ENCODE measurements at places on chromosomes 3 and 15.
A peak's percentile ranks its signal among the peaks of the same experiment; 100 is the strongest.

- no peaks in the 10 kb centered on the region for H3K4me1 ChIP-seq
- no peak for DNase-seq
- H3K27me3 ChIP-seq: no peaks in the 10 kb centered on the region
- no peak overlapping the region for H3K4me3 ChIP-seq
- no peaks in the 10 kb centered on the region for H3K36me3 ChIP-seq
Measured at GRCh38 chr3:59867185-59868002, 817.6 kb upstream of the CFAP20DC start.

- no peaks in the 10 kb centered on the region for H3K27me3 ChIP-seq
- peak; percentile 34 for DNase-seq
- H3K4me3 ChIP-seq: peak overlapping the region; percentile 76
- peaks cover 42% of the 10 kb centered on the region for H3K4me1 ChIP-seq
- peaks cover 8% of the 10 kb centered on the region for H3K36me3 ChIP-seq
Measured at GRCh38 chr3:194688200-194688740, 2.6 kb downstream of the FAM43A start.

DNA sequence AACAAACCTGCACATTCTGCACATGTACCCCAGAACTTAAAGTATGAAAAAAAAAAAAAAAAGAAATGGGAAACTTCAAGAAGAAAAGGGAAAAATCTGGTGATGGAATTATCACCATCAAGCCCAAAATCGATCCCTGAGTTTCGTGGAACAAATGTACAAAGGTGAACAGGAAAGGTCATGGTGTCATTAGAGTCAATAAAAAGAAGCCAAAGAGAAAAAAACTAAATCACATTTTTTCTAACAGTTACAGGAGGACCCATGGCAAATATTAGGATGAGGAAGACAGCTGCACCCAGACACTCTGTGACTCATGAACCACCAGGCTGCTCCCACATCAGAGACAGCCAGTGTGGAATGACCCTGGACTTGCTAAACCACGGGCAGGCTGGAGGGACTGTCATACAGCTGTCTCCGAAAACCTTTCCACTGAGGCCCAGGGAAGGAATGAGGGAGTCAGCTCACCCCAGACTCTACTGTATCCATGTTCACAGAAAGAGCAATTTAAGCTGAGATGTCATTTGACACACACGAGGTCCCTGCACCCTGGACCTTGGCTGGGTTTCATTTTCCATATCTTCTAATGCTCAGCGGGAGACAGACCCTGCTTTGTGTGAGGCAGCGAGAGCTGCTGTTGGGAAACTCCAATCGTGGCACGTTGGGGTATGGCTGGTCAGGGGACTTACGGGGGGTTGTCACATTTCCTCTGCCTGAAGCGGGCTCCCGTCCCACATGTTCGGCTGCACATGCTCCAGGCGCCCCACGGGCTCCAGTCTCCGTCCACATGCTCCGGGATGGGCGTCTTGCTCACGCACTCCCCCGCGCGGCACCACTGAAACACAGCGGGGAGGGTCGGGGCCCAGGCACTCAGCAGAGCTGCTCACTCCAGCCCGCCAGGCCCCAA lies 210.2 kb downstream of the ADAMTS17 start:
- no peaks in the 10 kb centered on the region for H3K36me3 ChIP-seq
- no peaks in the 10 kb centered on the region for H3K4me1 ChIP-seq
- H3K27me3 ChIP-seq: no peaks in the 10 kb centered on the region
- no peak overlapping the region for H3K27ac ChIP-seq
- H3K4me3 ChIP-seq: no peak overlapping the region
- no peak for DNase-seq

DNA sequence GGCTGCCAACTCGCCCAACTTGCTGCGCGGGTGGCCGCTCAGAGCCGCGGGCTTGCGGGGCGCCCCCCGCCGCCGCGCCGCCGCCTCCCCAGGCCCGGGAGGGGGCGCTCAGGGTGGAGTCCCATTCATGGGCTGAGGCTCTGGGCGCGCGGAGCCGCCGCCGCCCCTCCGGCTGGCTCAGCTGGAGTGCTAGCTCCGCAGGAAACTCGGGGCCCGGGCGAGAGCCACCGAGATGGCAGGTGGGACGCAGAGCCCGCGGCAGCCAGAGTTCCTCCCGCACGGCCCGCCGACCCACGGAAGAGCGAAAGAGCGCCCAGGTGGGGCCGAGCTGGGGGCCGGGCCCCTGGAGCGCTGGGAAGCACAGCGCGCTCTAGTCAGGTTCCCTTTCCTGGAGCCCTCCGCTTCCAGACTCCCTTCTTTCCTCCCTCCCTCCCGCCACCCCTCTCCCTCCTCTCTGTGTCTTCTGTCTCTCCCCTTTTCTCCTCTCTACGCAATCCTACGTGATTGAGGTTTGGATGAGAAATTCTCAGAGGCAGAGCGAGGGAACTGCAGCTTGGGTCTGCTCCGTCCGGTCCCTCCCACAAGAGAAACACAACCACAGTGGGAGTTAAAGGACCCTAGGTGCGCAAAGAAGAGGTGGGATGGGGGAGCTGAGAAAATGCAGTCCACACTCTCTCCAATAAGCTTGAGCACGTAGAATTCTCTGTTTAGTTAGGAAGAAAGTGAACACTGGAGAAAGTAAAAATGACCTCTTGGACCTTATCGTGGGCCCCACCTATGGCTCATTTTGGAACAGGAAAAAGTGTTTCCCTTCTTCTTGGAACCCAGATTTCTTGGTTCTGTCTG lies 317.3 kb downstream of the FGF12 start:
- no peaks in the 10 kb centered on the region for H3K4me1 ChIP-seq
- peaks cover 44% of the 10 kb centered on the region for H3K27me3 ChIP-seq
- H3K36me3 ChIP-seq: no peaks in the 10 kb centered on the region
- H3K27ac ChIP-seq: peak overlapping the region; percentile 63
- H3K4me3 ChIP-seq: peak overlapping the region; percentile 70

DNA sequence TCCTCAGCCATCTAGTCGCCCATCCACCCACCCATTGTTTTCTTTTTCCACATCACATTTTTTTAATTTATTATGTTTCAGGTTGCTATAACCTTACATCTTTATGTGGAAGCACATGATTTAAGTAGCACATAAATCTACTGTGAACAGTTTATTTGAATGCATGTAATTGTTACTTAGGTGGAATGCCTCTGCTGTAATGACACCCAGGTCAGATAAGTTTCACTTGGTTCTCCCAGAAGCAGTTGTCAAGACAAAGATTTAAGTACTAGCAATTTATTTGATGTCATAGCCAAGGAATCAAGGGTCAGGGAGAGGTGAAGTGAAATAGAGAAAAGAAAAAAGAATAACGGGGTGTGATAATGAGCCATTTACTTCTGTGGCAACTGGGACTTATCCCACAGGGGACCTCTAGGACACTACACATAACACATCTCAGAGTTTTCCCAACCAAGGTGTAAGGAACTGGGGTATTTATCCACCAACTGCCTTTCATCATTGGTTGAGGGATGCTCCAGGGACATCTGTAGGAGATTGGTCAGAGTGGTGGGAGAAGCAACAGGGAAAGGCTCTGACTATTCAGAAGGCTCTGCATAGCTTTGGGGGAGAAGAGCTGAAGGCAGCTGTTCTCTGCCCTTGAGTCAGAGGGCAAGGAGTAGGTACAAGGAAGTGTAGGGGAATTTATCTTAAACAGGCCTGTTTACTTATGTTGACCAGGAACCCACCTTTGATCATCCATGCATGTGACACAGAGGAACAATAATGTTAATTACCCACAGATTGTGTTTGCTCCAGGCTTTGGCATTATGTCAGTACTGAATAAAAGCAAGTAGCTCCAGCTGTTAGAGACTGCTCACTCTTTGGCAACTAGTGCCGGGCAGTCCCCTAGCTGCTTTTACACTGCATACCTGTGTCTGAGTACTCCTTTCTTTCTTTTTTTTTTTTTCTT lies 94.8 kb downstream of the CD200R1L start:
- no peak overlapping the region for H3K27ac ChIP-seq
- no peak overlapping the region for H3K4me3 ChIP-seq

GRCh38 chr3:14672588-14672987 lies 2.4 kb upstream of the C3orf20 start:
- H3K4me1 ChIP-seq: no peaks in the 10 kb centered on the region

GRCh38 chr15:79035111-79035601 lies 55.4 kb downstream of the RASGRF1 start:
- no peaks in the 10 kb centered on the region for H3K27me3 ChIP-seq
- DNase-seq: no peak
- H3K4me1 ChIP-seq: no peaks in the 10 kb centered on the region
- no peaks in the 10 kb centered on the region for H3K36me3 ChIP-seq
- H3K27ac ChIP-seq: no peak overlapping the region
- H3K4me3 ChIP-seq: no peak overlapping the region

DNA sequence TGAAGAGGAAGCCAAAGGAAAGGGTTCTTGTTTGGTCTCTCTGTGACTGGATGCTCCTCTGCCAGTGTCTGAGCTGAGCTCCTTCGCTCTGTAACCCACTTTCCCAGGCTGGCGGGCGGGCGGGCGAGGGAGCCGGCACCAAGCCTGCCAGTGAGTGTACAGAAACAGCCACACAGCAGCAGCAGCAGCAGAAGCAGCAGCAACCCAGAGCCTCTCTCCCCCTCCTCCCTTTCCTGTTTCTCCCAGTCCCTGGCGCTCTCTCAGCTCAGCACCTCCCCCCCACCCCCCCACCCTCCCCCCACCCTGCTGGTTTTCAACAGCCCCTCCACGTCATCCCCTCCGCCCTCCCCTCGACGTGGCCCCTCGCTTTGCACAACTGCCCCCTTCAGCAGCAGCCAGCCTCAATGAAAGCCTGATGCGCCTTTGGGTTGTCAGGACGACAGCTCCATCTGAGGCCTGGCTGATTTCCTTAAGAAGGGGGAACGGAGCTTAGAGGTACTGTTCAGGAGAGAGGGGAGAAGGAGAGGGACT lies at the start of gene LSAMP:
Gene LSAMP (minus strand): TSS at position 177 of the 531 bp plus-strand sequence.
- H3K36me3 ChIP-seq: no peaks in the 10 kb centered on the region
- H3K4me1 ChIP-seq: peaks cover 9% of the 10 kb centered on the region
- no peaks in the 10 kb centered on the region for H3K27me3 ChIP-seq
- peak; percentile 71 for DNase-seq

GRCh38 chr3:8993331-8993730 lies 30.1 kb upstream of the RAD18 start:
- H3K27ac ChIP-seq: no peak overlapping the region
- no peak overlapping the region for H3K4me3 ChIP-seq
- H3K36me3 ChIP-seq: no peaks in the 10 kb centered on the region
- no peak for DNase-seq
- H3K4me1 ChIP-seq: no peaks in the 10 kb centered on the region
- H3K27me3 ChIP-seq: no peaks in the 10 kb centered on the region

GRCh38 chr3:197229836-197230235 lies 68.6 kb downstream of the DLG1 start:
- no peak overlapping the region for H3K27ac ChIP-seq
- no peak for DNase-seq
- no peak overlapping the region for H3K4me3 ChIP-seq
- no peaks in the 10 kb centered on the region for H3K27me3 ChIP-seq
- no peaks in the 10 kb centered on the region for H3K36me3 ChIP-seq

Data from A673 (cell line).